ENCODE measurements at places on chromosomes 13 and 19. TPM values are rescaled to one million over a fixed set of nuclear protein-coding genes. Genes with fewer than 3 reads are reported as not detected.

C1QTNF9B gene
- polyA plus RNA-seq = not detected

USE1 gene
- polyA plus RNA-seq = 29.7 TPM

DNA sequence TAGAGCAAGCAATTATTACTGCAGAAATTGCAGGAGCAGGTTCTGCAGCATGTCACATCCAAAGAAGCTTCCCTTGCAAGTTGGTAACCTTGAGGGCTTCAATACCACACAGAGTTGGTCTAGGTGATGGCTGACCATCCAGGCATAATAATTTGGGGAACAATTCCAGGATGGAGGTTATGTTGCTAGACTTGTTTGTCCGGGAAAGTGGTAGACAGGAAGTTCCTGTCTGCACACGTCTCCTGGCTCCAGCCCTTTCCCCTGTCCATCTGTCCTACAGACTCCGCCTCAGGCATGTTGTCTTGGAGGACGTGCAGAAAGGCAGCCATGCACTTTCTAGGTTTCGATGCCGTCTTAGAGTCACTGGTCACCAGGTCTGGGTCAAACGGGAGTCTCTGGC, 26.0 kb downstream of the DPRX start:
- H3K4me1 ChIP-seq = no peaks in the 10 kb centered on the region
- H3K36me3 ChIP-seq = no peaks in the 10 kb centered on the region
- no peaks in the 10 kb centered on the region for H3K27me3 ChIP-seq
- H3K27ac ChIP-seq = no peak overlapping the region

TDRD3 gene
- polyA plus RNA-seq = 4.8 TPM

GRCh38 chr13:99828123-99828522, 143.4 kb downstream of the ZIC5 start:
- no peak for DNase-seq
- no peaks in the 10 kb centered on the region for H3K27me3 ChIP-seq
- H3K4me1 ChIP-seq = no peaks in the 10 kb centered on the region
- no peaks in the 10 kb centered on the region for H3K36me3 ChIP-seq

ZNF850 gene
- polyA plus RNA-seq = 0.08 TPM

DNA sequence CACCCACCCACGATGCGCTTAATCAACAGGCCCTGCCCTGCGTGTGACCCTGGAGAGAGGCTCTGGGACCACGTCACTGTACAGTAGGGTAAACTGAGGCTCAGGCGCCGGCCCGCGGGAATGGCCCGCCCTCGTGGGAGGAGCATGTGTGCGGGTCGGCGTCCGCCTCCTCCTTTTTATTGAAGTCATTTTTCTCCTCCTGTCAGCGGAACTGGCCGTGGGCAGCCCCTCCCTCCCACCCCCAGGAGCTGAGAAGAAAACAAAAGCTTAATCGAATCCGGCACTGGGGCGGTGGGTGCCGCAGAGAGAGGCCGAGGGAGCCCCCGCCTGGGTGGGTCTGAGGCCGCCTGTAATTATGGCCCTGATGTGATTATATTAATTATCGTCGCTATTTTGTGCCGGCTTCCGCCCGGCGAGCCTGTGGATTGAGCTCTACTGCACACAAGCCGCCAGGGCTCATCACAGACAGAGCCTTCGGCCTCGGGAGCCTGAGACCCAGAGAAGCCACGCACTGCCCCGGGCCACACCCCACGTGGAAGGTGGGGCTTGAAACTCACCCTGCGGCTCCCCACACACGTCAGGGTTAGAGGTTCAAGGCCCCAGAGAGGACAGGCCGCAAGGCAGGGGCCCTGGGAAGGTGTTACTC, 7.0 kb downstream of the C2CD4C start:
- H3K4me3 ChIP-seq = no peak overlapping the region
- no peak overlapping the region for H3K27ac ChIP-seq
- peaks cover 4% of the 10 kb centered on the region for H3K27me3 ChIP-seq
- no peaks in the 10 kb centered on the region for H3K4me1 ChIP-seq
- no peak for DNase-seq

FAM174C gene
- 69.1 TPM for polyA plus RNA-seq

GRCh38 chr13:44822291-44822690, 167.0 kb downstream of the NUFIP1 start:
- H3K27ac ChIP-seq = no peak overlapping the region
- H3K4me1 ChIP-seq = no peaks in the 10 kb centered on the region
- H3K27me3 ChIP-seq = no peaks in the 10 kb centered on the region

- H3K4me1 ChIP-seq = no peaks in the 10 kb centered on the region
- H3K27me3 ChIP-seq = no peaks in the 10 kb centered on the region
- no peak overlapping the region for H3K4me3 ChIP-seq
- H3K27ac ChIP-seq = peak overlapping the region; percentile 47
Measured at GRCh38 chr19:38706792-38707511, 37.3 kb downstream of the CAPN12 start.

- H3K27me3 ChIP-seq = no peaks in the 10 kb centered on the region
- H3K4me3 ChIP-seq = no peak overlapping the region
- DNase-seq = no peak
- no peak overlapping the region for H3K27ac ChIP-seq
Measured at GRCh38 chr13:100842136-100842535, 167.5 kb upstream of the TMTC4 start.

DNA sequence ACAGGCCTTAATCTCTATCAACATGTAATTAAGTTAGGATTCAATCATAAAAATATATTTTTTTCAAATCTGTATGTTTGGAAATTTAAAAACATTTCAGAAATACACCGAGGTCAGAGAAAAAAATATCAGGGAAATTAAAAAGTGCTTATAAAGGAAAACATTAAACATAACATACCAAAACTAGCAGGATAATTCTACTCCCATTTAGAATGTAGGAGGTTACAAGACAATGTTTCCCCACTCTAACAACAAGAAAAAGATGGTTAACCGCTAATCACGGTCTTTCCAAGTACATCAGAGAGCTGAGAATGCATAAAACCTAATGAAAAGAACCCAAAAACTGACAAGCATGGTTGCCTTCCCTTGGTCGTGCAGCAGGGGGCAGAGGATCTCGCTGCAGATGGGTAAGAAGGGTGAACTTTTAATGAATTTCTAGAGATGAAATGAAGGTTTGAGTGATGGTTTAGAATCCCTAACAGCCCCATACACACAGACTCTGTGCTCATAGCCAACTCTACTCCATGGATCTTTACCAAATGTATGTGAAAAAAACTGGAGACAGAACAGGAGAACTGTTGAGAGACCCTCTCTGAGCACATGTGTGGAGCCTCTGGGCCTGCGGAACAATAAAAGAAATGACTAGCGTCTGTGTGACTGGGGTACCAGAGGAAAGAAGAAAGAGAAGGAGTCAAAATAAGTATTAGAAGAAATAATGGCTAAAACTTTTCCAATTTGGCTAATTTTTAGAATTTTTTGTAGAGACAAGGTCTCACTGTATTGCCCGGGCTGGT, 51.3 kb upstream of the LSM14A start:
- H3K4me3 ChIP-seq = no peak overlapping the region
- no peak overlapping the region for H3K27ac ChIP-seq
- no peaks in the 10 kb centered on the region for H3K36me3 ChIP-seq

DNA sequence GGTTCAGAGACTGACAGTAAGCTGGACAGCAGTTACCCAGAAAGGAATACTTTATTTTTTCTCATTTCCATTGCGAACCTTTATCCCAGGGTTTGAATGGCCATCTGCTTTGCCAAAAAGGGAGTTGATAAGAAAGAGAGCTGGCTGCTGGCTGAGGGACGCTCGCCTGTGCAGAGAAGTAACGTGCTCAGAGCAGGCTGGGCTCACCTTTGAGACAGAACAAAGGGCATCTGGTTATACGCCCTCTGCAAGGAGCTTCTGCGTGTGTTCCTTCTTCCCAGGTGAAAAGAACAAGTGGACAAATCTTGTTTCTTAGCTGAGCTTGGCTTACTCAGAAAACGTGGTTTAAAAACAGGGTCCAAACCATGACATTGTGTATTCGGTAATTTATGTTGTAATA, 47.4 kb downstream of the EFNB2 start:
- DNase-seq = no peak
- peaks cover 60% of the 10 kb centered on the region for H3K27me3 ChIP-seq

GRCh38 chr13:41917641-41918040, 43.3 kb downstream of the VWA8 start:
- no peak overlapping the region for H3K4me3 ChIP-seq
- DNase-seq = no peak
- no peak overlapping the region for H3K27ac ChIP-seq
- no peaks in the 10 kb centered on the region for H3K36me3 ChIP-seq
- H3K4me1 ChIP-seq = peaks cover 3% of the 10 kb centered on the region

IFI30 gene
- 6,022 TPM for polyA plus RNA-seq

- H3K27me3 ChIP-seq = no peaks in the 10 kb centered on the region
- H3K36me3 ChIP-seq = peaks cover 22% of the 10 kb centered on the region
- H3K27ac ChIP-seq = no peak overlapping the region
- no peak overlapping the region for H3K4me3 ChIP-seq
- H3K4me1 ChIP-seq = no peaks in the 10 kb centered on the region
Measured at GRCh38 chr19:32453736-32454135, 48.2 kb downstream of the DPY19L3 start.

DNA sequence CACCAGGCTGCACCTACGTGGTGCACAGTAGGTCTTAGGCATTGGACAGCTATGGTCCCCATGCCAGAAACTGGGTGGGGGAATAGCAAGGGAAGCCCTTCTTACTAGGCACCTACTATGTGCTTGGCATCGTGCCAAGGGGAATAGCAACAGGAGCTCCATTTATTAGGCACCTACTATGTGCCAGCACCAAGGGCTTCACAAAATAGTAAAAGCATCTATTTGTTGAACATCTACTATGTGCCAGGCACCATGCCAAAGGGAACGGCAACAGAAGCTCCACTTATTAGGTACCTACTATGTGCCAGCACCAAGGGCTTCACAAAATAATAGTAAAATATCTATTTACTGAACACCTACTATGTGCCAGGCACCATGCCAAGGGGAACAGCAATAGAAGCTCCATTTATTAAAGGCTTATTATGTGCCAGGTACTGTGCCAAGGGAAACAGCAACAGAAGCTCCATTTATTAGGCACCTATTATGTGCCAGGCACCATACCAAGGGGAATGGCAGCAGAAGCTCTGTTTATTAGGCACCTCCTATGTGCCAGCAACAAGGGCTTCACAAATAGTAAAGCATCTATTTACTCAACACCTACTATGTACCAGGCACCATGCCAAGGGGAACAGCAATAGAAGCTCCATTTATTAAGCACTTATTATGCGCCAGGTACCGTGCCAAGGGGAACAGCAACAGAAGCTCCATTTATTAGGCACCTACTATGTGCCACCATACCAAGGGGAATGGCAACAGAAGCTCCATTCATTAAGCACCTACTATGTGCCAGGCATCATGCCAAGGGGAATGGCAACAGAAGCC, 108.5 kb downstream of the PTPRS start:
- H3K36me3 ChIP-seq = no peaks in the 10 kb centered on the region
- no peak overlapping the region for H3K4me3 ChIP-seq
- DNase-seq = no peak
- peaks cover 8% of the 10 kb centered on the region for H3K27me3 ChIP-seq

LHB gene
- polyA plus RNA-seq = not detected

IL4I1 gene
- 7.6 TPM for polyA plus RNA-seq

ZNF180 gene
- polyA plus RNA-seq = 1.6 TPM

SMIM44 gene
- not detected for polyA plus RNA-seq

DNA sequence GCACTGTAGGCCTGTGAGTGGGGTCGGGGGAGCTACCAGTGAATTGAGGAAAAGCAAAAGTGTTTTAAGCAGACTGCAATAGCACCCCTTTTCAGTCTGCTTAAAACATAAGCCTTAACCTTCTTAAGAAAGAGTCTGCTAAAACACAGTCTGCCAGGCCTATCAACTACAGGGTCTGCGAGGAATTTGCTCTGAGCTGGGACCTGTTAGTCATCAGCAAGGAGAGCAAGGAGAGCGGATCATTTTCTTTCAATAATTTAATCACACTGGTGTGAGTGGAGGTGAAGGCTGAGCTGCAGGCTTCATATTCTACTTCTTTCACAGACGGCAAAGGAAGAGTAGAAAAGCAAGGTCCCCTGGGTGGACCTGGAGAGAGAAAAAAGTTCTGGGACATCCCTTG, 342.7 kb downstream of the ENOX1 start:
- no peak for DNase-seq
- no peak overlapping the region for H3K27ac ChIP-seq
- no peaks in the 10 kb centered on the region for H3K4me1 ChIP-seq
- H3K36me3 ChIP-seq = no peaks in the 10 kb centered on the region
- no peak overlapping the region for H3K4me3 ChIP-seq
- H3K27me3 ChIP-seq = no peaks in the 10 kb centered on the region

- no peak for DNase-seq
- no peaks in the 10 kb centered on the region for H3K36me3 ChIP-seq
- H3K27ac ChIP-seq = no peak overlapping the region
- H3K4me1 ChIP-seq = peaks cover 19% of the 10 kb centered on the region
Measured at GRCh38 chr13:46858776-46859175, 38.1 kb downstream of the HTR2A start.

LENG1 gene
- polyA plus RNA-seq = 4.2 TPM

GRCh38 chr13:107250628-107251027, 682.7 kb upstream of the ARGLU1 start:
- DNase-seq = no peak
- no peak overlapping the region for H3K4me3 ChIP-seq
- H3K27ac ChIP-seq = no peak overlapping the region
- no peaks in the 10 kb centered on the region for H3K4me1 ChIP-seq

DNA sequence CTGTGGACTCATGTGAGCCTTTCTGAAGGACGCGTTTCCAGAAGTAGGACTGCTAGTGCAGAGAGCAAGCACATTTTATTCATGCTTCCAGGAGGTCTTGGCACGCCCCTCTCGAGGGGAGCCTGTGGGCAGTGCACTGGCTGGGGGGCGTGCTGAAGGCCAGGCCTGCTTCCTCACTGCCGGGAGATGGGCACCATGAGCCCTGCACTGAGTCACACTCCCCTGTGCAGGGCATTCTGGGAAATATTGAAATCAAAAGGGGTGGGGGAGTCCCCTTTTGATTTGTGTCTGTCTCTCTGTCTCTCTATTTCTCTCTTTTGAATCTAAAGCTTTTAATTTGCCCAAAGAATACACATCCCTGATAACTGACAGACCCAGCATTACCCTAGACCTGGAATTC, 34.0 kb downstream of the DPF1 start:
- H3K36me3 ChIP-seq = peaks cover 1% of the 10 kb centered on the region
- no peak overlapping the region for H3K4me3 ChIP-seq
- H3K27me3 ChIP-seq = no peaks in the 10 kb centered on the region
- H3K4me1 ChIP-seq = no peaks in the 10 kb centered on the region

DNA sequence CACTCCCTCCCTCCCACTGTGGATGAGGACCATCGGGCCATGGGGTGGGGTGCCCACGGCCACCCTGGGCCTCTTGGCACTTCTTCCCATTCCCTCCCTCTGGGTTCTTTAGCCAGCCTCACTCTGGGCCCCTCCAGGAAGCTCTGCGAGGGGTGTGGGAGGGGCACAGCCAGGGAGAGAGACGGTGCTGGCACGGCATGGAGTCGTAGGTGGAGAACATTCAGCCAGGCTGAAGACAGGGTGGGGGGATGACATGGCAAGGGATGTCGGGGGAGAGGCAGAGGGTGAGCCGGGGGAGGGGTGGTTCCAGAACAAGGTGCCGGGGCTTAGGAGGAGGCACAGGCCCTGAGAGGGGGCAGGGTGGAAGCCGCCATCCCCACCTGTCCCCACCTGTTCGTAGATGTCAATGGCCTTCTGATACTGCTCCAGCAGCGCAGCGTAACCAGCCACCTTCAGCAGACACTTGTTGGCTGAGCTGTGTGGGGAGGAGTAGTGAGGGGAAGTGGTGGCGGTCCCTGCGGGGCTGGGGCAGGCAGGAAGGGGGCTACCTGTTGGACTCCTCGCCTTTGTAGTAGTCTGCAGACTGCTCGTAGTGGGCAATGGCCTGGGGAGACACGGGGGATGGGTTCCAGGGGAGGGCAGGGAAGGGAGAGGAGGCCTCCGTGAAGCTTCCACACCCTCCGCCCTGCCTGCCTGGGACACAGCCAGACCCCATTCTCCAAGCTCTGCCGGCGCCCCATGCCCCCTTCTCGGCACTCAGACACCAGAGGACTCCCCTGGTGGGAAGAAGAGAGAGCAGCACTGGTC, 8.8 kb upstream of the KPTN start:
- no peaks in the 10 kb centered on the region for H3K4me1 ChIP-seq
- no peak overlapping the region for H3K27ac ChIP-seq
- peaks cover 86% of the 10 kb centered on the region for H3K36me3 ChIP-seq
- H3K27me3 ChIP-seq = no peaks in the 10 kb centered on the region

FRY gene
- 27.2 TPM for polyA plus RNA-seq

MISP gene
- polyA plus RNA-seq = not detected

Measured in CD14-positive monocyte (primary cell).